ENCODE measurements at places on chromosomes 6 and 20.
A peak's percentile ranks its signal among the peaks of the same experiment; 100 is the strongest.

GRCh38 chr6:29424575-29424974, 9.8 kb downstream of the OR12D1 start:
- no peak overlapping the region for H3K4me3 ChIP-seq
- no peak for DNase-seq
- H3K4me1 ChIP-seq, result no peaks in the 10 kb centered on the region
- no peak overlapping the region for H3K27ac ChIP-seq
- no peaks in the 10 kb centered on the region for H3K36me3 ChIP-seq
- H3K27me3 ChIP-seq, result peaks cover 23% of the 10 kb centered on the region

DNA sequence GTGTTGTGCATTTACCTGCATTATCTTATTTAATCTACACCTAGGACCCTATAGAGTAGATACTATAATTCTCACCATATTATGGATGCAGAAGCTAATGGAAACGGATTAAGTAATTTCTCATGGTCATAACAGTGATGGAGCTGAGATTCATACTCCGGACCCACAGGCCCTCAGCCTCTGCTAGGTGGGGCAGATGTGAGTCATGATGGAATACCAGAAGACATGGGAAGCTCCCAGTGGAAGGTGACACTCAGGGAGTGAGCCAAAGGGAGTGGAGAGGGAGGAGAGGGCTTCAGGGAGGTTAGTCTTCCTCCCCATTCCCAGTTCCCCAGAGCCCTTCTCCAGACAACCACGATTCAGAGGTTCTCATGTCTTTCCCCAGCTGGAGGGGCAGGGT, 65.2 kb upstream of the GPR6 start:
- H3K27ac ChIP-seq, result no peak overlapping the region
- no peaks in the 10 kb centered on the region for H3K4me1 ChIP-seq
- no peaks in the 10 kb centered on the region for H3K36me3 ChIP-seq
- H3K4me3 ChIP-seq, result no peak overlapping the region
- peaks cover 9% of the 10 kb centered on the region for H3K27me3 ChIP-seq

DNA sequence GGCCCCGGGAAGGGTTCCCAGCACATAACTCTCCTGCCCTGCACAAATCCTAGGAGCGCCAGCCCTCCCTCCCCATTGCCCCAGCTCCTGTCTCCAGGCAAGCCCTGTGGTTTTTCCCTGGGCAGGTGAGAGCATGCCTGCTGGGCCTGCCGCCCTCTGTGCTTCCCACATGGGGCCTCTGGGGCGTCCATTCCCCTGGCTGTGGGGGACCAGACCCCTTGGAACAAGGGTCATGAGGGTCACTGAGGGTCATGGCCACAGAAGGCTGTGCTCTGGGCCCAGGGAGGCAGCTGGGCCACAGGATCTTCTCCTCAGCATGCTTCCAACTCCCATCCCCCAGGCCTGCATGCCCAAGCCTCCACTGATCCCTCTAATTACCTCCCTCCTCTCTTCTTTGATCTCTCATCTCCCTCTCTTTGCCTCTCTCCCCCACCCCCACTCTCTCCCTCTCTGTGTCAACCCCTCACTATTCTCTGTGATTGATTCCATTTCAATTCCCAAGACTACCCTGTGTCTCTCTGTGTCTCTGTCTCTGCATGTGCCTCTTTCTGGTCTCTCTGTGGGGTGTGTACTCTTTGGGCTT, 6.1 kb downstream of the MDFI start:
- peak overlapping the region; percentile 30 for H3K4me3 ChIP-seq
- H3K27me3 ChIP-seq, result no peaks in the 10 kb centered on the region
- H3K4me1 ChIP-seq, result peaks cover 93% of the 10 kb centered on the region
- H3K36me3 ChIP-seq, result peaks cover 67% of the 10 kb centered on the region
- peak; percentile 79 for DNase-seq

DNA sequence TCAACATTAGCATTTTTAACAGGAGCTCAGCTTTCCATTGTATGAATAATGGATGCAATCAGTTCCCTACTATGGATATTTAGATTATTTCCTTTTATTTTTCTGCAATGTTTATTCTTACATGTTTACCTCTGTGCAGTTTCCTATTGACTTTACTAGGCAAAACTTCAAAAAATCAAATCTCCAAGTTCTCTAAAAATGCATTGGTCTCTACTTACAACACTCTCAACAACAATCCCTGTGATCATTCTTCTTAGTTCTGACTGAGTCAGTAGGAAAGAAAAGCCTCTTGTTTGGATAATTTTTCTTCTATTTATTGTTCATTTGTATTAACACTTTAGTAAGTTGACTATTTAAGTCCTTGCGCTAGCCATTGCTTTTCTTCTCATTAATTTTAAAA, 126.1 kb downstream of the KIF13A start:
- H3K36me3 ChIP-seq, result no peaks in the 10 kb centered on the region
- H3K4me1 ChIP-seq, result no peaks in the 10 kb centered on the region
- no peak overlapping the region for H3K4me3 ChIP-seq
- DNase-seq, result no peak
- H3K27ac ChIP-seq, result no peak overlapping the region
- no peaks in the 10 kb centered on the region for H3K27me3 ChIP-seq

- no peaks in the 10 kb centered on the region for H3K36me3 ChIP-seq
- H3K4me1 ChIP-seq, result peaks cover 34% of the 10 kb centered on the region
Observed at GRCh38 chr6:131130554-131130940, 4.7 kb upstream of the AKAP7 start.

DNA sequence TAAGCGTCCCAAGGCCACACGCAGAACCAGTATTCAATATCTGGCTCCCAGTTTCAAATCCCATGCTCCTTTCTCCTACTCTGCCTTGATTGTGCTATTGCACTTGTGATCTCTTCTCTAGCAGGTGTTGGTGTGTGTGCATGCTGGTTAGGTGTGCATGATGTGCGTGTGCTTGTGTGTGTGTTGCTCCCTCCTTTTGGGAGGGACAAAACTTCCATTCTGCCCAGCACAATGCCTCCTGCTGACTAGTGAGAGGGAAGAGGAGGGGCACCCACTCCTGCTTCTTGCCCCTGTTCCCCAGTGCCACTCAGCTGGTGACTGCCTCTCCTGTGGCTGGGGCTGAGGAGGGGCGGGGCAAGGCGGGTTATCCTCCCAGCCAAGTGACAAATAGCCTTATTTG, 19.7 kb downstream of the CD40 start:
- no peak overlapping the region for H3K27ac ChIP-seq
- no peak overlapping the region for H3K4me3 ChIP-seq
- no peaks in the 10 kb centered on the region for H3K36me3 ChIP-seq
- no peaks in the 10 kb centered on the region for H3K4me1 ChIP-seq

DNA sequence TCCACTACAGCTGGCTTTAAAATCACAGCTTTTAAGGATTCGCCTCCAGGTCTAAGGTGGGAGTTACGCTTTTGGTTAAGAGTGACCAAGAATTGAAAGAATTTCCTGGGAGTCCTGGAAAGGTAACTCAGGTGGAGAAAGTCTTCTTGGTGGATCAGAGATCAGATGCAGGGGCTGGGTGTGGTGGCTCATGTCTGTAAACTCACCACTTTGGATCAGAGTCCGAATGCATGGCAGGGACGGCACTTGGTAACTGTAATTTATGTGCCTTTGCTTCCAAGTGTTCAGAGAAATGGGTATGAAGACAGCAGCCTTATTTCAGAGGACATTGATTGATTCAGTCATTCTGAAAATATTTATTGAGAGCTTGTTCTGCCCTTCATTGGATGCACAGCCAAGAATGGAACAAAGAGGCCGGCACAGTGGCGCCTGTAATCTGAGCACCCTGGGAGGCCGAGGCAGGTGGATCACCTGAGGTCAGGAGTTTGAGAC, 18.0 kb upstream of the JARID2 start:
- no peak overlapping the region for H3K27ac ChIP-seq
- no peaks in the 10 kb centered on the region for H3K4me1 ChIP-seq
- H3K27me3 ChIP-seq, result no peaks in the 10 kb centered on the region
- no peak for DNase-seq

GRCh38 chr6:133753756-133754155, 135.2 kb upstream of the TCF21 start:
- H3K36me3 ChIP-seq, result no peaks in the 10 kb centered on the region
- peaks cover 7% of the 10 kb centered on the region for H3K4me1 ChIP-seq
- H3K27me3 ChIP-seq, result peaks cover 91% of the 10 kb centered on the region
- no peak for DNase-seq
- H3K4me3 ChIP-seq, result no peak overlapping the region
- H3K27ac ChIP-seq, result no peak overlapping the region

- DNase-seq, result no peak
- no peak overlapping the region for H3K4me3 ChIP-seq
Observed at GRCh38 chr6:149960488-149960887, 3.3 kb upstream of the ULBP1 start.

GRCh38 chr6:151452750-151453427, 963 bp upstream of the RMND1 start:
- DNase-seq, result peak; percentile 4
- H3K36me3 ChIP-seq, result no peaks in the 10 kb centered on the region
- H3K27me3 ChIP-seq, result no peaks in the 10 kb centered on the region
- peak overlapping the region; percentile 90 for H3K27ac ChIP-seq
- H3K4me3 ChIP-seq, result peak overlapping the region; percentile 77

- H3K27me3 ChIP-seq, result peaks cover 3% of the 10 kb centered on the region
- no peak overlapping the region for H3K27ac ChIP-seq
- H3K36me3 ChIP-seq, result no peaks in the 10 kb centered on the region
- DNase-seq, result no peak
Observed at GRCh38 chr20:6360766-6361165, 237.9 kb upstream of the FERMT1 start.

DNA sequence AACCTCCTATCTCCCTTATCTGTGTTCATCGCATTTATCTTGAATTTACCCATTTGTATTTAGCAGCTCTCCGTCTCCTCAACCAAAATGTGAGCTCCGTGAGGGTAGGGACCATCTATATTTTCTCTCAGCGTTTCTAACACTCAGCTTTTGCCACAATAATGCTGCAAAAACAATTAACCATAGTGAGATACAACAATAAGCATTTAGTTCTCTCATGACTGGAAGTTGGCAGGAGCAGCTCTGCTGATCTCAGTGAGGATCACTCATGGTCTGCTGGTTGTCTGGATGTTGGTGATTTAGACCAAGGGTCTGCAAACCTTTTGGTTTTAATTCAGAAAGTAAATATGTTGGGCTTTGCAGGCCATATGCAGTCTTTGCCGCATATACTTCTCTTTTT, 394.8 kb upstream of the RNF217 start:
- H3K27me3 ChIP-seq, result no peaks in the 10 kb centered on the region
- no peak for DNase-seq
- no peak overlapping the region for H3K4me3 ChIP-seq
- H3K27ac ChIP-seq, result no peak overlapping the region
- no peaks in the 10 kb centered on the region for H3K36me3 ChIP-seq

DNA sequence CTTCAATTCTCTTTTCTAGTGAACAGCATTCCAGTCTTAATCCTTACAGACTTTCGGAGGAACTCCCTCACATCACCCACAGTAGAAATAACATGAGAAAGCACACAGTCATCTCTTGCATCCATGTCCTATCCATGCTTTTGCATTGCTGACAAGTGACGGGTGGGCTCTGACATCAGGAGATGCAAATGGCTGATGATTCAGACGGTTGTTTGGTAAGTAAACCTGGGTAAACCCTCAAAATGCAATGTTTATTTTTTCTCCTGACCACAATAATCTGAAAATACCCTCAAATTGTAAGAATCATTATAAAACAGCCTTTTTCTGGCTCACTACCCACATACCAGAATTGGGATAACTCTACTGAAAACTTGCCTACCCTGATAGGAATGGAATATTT, 792.0 kb downstream of the MAFB start:
- no peaks in the 10 kb centered on the region for H3K4me1 ChIP-seq
- no peaks in the 10 kb centered on the region for H3K36me3 ChIP-seq
- H3K4me3 ChIP-seq, result no peak overlapping the region
- H3K27me3 ChIP-seq, result no peaks in the 10 kb centered on the region
- DNase-seq, result no peak

- no peaks in the 10 kb centered on the region for H3K27me3 ChIP-seq
- DNase-seq, result no peak
- H3K27ac ChIP-seq, result no peak overlapping the region
- H3K4me1 ChIP-seq, result no peaks in the 10 kb centered on the region
- H3K36me3 ChIP-seq, result no peaks in the 10 kb centered on the region
- no peak overlapping the region for H3K4me3 ChIP-seq
Observed at GRCh38 chr6:43954311-43955131, 172.7 kb downstream of the MRPL14 start.

DNA sequence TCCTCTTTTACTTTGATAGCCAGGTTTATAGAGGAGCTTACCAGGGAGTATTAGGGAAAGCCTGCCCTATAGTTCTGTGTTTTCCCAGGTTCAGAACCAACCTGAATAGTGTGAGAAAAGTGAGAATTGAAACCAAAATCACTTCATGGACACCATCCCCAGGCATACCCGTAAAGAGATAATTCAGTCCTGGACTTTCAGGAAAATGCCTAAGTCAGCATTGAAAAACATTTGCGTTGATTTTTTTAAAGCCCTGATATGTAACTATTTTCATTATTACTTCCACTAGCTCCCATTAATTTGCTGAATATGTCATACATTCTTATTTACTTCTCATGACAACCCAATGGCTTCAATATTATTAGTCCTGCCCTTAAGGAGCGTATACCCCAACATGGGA, 77.4 kb upstream of the TCF21 start:
- DNase-seq, result no peak
- H3K27ac ChIP-seq, result no peak overlapping the region
- peaks cover 5% of the 10 kb centered on the region for H3K4me1 ChIP-seq

DNA sequence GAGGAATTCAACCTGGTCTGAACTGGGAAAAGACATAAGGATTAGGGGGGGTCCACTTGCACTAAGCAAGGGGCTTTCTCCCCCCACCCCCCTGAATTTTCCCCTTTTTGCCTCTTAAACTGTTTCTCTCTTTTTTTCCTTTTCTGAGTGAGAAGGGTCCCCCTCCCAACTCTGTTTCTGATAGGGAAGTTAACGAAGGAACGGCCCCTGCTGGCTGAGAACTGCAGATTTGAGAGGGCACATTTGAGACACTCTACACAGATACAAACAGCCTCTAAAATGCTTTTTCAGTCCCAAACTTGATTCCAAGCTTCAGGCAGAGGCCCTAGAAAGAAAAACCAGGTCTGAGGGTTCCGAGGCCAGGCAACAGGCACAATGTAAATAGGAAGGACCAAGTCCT, 91.7 kb downstream of the JARID2 start:
- no peak for DNase-seq
- no peaks in the 10 kb centered on the region for H3K27me3 ChIP-seq
- no peak overlapping the region for H3K4me3 ChIP-seq
- peaks cover 24% of the 10 kb centered on the region for H3K4me1 ChIP-seq
- no peaks in the 10 kb centered on the region for H3K36me3 ChIP-seq
- no peak overlapping the region for H3K27ac ChIP-seq

DNA sequence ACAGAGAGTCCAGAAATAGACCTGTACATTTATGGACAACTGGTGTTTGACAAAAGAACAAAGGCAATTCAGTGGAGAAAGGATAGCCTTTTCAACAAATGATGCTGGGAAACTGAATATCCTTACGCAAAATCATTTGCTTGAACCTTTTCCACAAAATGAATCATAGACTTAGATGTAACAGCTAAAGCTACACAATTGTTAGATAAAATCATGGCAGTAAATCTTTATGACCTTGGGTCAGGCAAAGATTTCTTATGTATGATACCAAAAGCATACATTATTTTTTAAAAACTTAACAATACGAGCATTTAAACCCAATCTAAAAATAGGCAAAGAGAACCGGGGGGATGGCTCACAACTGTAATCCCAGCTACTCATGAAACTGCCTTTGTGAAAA, 73.5 kb upstream of the DST start:
- H3K4me3 ChIP-seq, result no peak overlapping the region
- no peaks in the 10 kb centered on the region for H3K36me3 ChIP-seq
- peaks cover 40% of the 10 kb centered on the region for H3K4me1 ChIP-seq
- H3K27me3 ChIP-seq, result no peaks in the 10 kb centered on the region
- DNase-seq, result no peak

Data from A673 (cell line).